ENCODE measurements at places on chromosomes 12 and 14.

GRCh38 chr12:10543499-10543898 lies 37.8 kb downstream of the EIF2S3B start:
- no peak for DNase-seq

DNA sequence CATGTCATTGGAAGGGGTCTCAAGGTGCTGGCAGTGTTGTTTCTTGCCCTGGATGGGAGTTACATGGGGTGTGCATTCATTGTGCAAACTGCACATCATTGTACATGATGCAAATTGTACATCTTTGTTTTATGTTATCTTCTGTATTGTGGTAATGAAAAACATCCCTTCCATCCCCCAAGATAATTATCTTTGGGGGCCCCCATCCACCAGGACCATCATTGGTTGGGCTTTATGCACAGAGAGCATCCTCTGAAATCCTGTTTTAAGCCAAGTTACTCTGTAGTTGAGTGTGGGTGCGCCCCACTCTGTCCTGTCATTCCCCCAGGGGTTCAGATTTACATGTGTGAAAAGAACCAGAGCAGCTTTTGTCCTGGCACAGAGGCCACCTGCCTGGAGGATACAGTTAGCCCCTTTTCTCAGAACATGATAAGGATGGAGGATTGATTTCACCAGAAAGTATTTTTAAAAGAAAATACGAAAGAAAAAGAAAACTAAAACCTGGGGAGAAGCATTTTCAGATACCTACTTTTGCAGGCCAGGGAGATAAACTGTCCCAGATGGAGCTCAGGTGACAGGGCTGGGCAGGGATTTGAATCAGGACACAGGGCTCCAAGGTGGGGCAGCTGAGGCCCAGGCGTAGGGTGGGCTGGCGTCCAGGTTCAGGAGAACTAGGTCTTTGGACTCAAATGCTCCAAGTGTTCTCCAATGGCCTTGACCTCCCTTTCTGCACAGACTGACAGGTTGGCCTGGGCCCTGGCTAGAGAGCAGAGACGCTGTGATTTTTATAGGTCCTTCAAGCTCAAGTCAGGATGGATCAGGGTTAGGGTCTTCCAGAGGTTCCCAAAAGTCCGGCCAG lies 17.2 kb downstream of the WSCD2 start:
- DNase-seq: no peak

DNA sequence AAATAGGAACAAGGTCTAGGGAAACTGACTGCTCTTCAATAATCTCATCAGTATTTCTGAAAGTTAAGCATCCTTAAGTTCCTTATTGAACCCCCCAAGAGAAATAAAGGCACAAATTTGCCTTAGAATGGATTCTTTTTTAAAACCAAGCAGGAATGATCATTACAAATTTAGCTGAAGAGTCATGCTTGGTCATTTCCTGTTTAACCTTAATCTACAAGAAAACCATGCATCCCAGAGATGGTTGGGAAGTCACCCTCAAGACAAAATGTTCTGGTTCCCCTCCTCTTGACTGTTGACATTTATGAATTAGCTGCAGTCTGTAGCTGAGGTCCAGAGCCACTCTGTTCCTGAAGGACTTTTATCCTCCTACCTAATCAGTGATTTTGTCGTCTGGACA lies 291.8 kb upstream of the G2E3 start:
- DNase-seq: no peak

GRCh38 chr14:53542732-53543131 lies 389.6 kb upstream of the DDHD1 start:
- peak; percentile 59 for DNase-seq

GRCh38 chr12:100128512-100128908 lies 14.2 kb downstream of the BLTP3B start:
- DNase-seq: peak; percentile 59

- no peak for DNase-seq
Observed at GRCh38 chr12:92110083-92110640, 35.5 kb downstream of the BTG1 start.

- no peak for DNase-seq
Observed at GRCh38 chr14:94394581-94395207, 6.3 kb upstream of the SERPINA1 start.

GRCh38 chr14:35387713-35388579 lies 16.6 kb downstream of the NFKBIA start:
- no peak for DNase-seq

GRCh38 chr12:3988519-3989217 lies 115.5 kb upstream of the PARP11 start:
- DNase-seq: no peak

DNA sequence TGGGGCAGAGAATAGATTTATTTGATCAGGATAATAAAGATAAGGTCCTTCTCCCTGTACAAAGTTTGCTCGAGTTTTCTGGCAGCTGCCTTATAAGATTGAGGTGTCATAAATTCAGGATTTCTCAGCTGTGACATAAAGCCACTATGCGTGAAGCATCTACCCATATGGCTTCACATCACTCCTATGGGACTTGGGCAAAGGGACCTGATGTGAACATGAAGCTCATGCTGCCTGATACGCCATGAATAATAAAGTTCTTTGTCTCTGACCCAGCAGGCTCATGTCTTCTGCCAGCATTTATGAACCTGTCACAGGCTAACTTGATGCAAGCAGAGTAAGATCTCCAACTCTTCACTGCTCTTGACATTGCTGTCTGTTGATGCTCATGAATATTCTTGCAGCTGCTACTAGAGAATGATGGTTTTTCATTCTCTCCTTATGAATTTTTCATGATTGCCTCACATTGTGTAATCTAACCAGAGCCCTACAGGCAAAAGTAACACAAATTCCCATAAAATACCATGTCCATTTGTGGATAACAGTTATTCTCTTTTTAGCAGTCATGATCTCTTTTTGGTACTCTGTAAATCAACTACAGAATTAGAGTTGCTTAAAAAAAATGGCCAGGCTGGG lies 49.0 kb upstream of the CPNE8 start:
- no peak for DNase-seq

DNA sequence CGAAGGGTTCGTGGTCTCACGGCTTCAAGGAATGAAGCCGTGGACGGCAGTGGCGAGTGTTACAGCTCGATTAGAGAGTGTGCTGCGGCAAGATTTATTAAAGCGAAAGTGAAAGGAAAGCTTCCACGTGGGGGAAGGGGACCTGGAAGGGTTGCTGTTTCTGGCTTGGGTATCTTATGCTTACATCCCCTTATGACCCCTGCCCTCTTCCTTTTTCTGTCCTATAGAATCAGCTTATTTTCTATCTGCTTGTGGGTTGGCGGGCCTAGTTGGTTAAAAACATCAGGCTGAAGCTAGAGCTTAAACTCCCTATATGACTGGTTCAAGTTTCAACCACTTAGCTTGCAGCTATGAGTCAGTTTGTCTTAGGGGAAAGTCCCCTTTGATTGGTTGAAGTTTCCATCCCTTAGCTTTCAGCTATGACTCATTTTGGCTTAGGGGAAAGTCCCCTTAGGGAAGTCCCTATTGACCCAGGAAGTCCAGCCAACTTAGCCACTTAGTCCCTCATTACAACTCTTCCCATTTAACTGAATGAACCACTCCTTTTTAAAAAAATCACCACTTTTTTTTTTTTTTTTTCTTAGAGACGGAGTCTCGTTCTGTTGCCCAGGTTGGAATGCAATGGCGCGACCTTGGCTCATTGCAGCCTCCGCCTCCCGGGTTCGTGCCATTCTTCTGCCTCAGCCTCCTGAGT lies 1494.7 kb upstream of the TMEM132C start:
- DNase-seq: peak; percentile 95

DNA sequence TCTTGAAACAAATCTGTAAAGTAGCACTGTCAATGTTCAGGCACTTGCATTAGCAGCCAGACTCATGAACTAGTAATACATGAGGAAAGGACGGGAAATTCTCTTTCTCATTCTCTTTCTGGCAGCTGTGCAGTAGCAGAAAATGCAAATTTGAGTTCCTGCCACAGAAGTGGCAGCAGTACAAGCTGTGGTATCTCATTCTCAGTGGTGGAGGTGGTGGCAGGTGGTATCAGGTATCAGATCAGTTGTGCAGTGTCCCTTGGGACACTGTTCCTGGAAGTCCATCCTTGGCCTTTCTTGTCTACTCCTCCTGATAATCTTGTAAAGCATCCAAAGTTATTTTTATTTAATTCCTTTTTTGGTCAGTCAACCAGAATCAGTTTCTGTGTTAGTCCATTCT lies 103.0 kb downstream of the C12orf42 start:
- no peak for DNase-seq

- no peak for DNase-seq
Observed at GRCh38 chr12:87812030-87812429, 217.2 kb downstream of the C12orf50 start.

- no peak for DNase-seq
Observed at GRCh38 chr12:70389678-70390077, 23.6 kb downstream of the KCNMB4 start.
